Esophagus squamous epithelium (tissue), 5 donors: ENCODE measurements at places on chromosomes 3 and 15.

- DNase-seq: no peak
These were observed 15.8 kb downstream of the CYP11A1 start for GRCh38 chr15:74351670-74352069.

DNA sequence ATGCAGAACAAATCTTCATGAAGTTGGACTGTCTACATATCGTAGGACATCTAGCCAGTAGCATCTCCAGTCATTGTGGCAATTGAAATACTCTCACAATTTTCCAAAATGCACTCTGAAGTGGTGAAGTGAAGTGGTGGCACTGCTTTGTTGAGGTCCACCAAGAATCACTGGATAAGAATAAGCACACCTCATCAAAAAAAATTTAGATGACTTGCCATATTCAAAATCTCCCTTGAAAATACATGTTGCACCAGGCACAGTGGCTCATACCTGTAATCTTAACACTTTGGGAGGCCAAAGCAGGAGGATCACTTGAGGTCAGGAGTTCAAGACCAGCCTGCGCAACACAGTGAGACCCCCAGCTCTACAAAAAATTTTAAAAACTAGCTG lies 12.9 kb downstream of the HACD2 start:
- DNase-seq: no peak

DNA sequence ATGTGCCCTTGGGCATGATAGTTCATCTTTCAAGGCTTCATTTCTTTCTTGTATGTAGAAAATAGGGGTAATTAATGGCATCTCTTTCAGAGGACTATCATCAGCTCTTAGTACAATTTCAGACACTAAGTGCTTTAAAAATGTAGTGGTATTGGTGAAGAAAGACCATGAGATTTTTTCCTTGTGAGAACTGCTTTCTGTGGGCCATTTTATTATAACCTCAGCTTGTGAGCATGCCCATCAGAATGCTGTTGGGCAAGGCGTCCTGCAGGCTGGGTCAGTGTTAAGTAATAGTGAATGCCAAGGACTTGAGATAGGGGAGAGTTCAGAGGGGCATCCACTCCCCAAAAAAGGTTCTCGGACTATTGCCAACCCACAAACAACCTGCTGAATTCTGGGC lies 187.9 kb downstream of the GHSR start:
- DNase-seq: no peak

DNA sequence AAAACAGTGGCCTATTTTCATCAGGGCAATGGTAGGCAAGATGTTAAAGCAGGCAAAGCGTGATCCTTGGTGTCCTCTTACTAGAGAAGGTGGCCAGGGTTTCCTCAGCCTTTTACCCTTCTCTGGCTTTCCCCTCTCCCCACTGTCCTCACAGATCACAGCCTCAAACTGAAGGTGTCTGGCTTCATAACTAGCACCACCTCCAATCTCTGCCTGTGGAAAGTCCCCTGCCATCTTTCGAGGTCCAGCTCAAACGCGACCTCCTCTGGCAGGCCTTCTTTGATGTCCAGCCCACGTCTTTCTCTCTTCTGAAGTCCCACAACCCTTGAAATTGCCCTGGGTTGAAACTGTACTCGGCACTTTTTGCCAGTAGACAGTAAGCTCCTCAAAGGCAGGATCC lies 35.9 kb downstream of the CYP19A1 start:
- no peak for DNase-seq

DNA sequence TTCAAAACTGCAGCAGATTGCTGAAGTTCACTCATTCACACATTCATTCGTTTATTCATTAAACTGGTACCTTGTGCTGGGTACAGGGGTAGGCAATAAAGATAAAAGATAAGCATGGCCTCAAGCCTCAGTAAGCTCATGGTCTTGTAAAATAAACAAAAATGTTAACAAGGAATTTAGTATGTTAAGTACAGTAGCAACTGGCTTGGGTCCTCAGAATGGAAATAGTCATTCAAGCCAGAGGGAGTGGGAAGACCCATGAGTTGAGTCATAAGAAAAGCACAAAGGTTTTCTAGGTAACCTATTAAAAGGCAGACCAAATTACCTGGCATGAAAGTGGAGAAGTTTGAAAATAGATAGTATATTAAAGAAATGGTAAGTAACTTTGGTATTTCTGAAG lies 163.3 kb downstream of the CDIN1 start:
- DNase-seq: no peak

- DNase-seq: no peak
These were observed 449.9 kb downstream of the PDCD6IP start for GRCh38 chr3:34248352-34248751.

- no peak for DNase-seq
These were observed 4.6 kb downstream of the CAPN3 start for GRCh38 chr15:42363942-42364341.

DNA sequence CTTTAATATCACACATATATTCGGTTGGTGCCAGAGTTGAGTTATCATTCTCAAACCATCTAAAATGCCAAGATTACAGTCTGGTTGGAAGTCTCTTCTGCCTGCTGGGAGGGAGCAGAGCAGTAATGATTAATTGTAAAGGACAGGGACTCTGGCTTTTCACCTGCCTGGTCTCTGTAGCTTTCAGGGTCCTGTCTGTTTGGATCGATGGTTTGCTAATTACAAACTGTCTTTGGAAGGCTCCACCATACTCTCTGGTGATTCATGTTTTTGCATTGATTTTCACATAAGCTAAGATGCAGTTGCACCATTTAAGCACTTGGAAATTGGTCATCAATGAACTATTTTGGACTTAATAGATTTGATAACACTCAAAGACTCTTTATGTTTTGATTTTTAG lies 350.4 kb upstream of the SATB1 start:
- no peak for DNase-seq

- no peak for DNase-seq
These were observed 9.7 kb downstream of the SLTM start for GRCh38 chr15:58923696-58924300.

GRCh38 chr3:66642484-66642883 lies 141.7 kb upstream of the LRIG1 start:
- DNase-seq: no peak

DNA sequence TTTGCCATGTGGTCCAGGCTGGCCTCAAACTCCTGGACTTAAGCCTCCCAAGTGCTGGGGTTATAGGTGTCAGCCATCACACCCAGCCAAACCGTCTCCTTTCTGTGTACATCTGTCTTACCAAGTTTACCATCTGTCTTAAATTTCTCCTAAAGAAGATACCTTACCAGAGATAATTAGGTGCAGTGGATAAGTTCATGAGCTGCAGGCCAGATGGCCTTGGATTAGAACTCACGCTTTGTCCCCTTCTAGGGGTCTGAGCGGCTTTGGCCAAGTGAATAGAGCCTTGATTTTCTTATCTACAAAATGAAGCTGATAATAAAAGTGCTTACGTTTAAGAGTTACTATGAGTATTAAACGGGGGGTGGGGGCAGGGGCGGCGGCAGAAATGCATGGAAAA lies 103.9 kb downstream of the SUCLG2 start:
- DNase-seq: no peak

DNA sequence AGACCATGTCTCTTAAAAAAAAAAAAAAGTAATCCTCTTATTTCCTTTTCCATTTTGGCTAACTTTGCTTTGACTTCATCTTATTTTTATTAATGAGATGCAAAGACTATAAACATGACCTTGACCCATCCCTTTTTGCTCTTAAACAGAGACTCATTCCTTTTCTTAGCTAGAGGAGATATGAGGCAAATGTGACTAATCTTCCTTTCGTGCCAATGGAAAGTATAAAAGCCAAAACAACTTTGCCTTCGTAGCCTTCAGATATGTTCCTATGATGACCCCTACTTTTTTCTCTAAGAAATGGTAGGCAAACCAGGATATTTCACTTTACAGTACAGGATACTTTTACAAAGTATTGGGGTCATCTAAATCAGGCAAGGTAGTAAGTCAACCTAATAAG lies 36.9 kb upstream of the GOLGB1 start:
- no peak for DNase-seq

- no peak for DNase-seq
These were observed 664 bp upstream of the NR2C2 start for GRCh38 chr3:14946739-14947099.

DNA sequence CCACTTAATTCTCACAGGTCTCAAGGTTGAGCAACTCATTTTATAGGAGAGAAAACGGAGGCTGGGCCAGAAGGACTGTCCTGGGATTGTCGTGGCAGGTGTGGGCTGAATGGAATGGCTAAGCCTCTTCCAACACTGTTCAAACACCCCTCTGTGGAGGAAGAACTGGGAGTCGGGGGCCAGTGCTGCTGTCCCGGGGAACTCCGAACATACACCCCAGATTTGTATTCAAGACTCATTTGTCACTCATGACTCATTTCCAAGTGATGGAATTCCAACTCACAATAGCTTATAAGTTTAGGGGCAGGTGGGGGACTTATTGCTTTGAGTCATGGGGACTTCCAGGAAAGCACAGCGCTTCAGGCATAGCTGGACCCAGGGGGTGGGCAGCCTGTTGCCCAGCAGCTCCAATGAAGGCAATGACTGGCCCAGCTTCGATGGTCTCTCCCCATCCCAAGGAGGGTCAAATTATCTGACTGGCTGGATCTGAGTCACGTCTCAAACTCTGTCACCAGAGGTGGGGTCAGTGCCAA lies 72.5 kb downstream of the TM2D3 start:
- DNase-seq: no peak

DNA sequence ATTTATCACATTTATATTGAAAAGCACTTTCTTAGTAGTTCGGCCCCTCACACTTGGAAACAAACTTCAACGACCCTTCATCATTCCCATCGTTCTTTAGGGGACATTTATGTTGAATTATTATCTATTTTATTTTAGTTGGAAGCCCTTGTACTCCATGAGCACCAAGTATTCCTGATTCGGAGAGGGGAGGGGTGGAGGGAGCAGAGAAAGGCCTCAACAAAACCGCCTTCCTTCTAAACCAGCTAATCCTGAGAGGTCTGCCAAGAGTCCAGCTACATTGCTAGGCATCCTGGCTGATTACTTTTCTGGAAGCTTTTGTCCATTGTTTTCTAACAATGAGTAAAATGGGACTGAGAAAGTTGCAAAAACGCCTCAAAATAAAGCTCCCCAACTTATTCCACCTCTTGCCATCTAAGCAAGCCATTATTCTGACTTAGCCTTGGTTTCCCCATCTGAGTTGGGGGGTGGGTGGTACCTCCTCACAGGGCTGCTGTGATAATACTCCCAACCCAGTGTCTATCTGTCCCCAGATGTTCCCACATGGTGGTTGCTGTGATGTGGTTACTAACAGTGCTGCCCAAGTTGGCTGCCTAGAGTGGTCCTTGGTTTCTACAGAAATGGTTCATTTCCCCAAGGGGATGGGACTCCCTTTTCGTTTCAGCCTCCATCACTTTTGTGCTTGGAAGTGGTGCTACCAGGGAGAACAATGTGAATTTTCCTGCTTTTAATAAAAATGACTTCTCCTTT lies 1.2 kb upstream of the TMEM158 start:
- DNase-seq: no peak

- no peak for DNase-seq
These were observed 1.3 kb downstream of the TRANK1 start for GRCh38 chr3:36943601-36944000.

DNA sequence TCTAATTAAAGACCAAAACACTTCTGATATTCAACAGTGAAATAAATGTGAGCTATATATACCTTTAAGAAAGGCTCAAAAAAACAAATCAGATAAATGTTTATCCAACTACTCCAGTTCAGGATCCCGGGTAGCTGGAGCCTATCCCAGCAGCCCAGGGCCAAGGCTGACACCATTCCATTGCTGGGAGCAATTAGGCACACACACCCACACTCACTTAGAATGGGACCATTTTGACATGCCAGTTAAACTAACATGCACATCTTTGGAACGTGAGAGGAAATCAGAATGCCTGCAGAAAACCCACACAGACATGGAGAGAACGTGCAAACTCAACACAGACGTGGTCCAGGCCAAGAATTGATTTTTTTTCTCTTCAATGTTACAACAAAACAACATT lies 30.0 kb upstream of the PLSCR4 start:
- DNase-seq: no peak

DNA sequence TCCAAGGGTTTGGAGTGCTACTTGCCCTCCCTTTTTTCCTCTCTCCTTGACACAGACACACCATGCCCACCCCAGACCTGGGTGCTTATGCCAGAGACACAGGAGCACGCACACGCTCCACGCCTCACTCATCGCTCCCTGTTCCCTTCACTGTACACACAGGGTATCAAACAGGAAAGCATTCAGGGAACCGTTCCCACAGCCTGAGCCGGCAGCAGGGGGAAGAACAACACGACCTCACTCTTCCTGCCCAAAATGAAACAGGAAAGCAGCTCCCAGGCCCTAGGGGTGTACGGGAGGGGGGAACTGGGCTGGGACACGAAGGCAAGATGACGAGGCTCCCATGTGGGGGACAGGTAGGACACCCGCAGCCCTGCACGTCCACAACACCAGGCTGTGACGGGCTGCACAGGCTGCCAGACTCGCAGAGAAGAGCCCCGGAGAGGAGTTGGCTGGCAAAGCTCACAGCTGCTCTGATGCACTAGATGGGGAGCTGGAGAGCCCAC lies 11.2 kb downstream of the DLL4 start:
- DNase-seq: no peak

- DNase-seq: no peak
These were observed 19.4 kb upstream of the SLC41A3 start for GRCh38 chr3:126103121-126104027.

DNA sequence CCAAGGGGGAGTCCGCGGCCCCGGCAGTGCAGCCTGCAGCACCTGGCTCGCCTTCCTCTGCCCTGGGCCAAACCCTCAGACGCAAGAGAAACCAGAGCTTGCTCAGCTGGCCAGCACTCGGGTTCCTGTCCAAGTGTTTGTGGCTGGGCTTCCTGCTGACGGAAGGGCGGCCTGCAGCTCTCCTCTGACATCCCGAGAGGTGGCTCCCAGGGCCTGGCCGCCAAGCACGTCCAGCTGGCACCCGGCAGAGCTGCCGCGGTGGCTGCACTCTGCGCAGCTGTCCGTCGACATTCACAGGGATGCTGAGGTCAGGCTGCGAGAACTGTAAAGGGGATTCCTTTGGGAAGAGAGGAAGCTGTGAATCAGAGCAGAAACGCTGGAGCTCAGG lies 85.6 kb downstream of the CPN2 start:
- no peak for DNase-seq

DNA sequence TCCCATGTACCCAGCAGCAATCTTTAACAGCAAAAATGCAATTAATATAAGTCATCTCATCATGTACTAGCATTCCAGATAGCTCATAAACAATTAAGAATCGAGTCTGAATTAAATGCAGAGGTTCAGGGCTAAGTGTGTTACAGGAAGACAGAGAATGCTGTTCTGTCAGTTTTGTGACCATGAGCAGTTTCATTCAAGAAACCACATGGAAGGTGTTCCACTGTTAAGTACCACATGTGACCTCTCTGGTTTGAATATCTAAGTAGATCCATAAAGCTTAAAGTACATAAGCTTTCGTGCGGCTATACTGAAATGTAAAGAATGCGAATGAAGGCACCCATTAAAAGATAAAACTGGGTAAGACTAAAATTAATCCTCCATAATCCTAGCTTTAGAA lies 272.3 kb downstream of the IL5RA start:
- DNase-seq: no peak

GRCh38 chr15:71526060-71526820 lies 284.1 kb upstream of the NR2E3 start:
- no peak for DNase-seq
